ENCODE measurements at places on chromosomes 16 and 17. TPM values are rescaled to one million over a fixed set of nuclear protein-coding genes. Genes with fewer than 3 reads are reported as not detected.

Gene TBC1D3
- not detected for total RNA-seq

DNA sequence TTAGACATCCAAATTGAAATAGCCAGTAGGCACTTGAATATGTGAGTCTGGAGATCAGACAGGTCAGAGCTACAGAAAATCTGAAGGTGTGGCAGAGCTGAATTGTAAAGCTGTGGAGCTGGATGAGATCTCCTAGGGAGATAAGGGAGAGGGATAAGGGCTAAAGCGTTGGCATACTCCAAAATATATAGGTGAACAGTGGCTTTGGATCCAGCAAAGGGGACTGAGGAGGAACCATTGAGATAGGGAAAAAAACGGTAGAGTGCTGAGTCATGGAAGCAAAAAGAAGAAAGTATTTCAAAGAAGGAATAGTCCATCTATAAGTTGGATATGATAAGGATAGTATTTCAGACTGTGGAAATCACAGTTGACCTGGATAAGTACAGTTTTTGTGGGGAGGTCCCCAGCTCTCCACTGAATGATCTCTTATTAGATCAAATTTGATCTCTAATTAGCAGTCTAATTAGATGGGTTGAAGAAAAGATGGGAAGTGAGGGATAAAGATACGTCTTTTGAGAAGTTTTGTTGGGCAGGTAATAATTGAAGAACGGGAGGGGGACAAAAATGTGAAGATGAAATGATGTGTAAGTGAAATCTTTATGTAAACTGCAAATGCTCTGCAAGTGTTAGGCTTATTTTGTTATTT, 587 bp upstream of the DBF4B start:
- no peak for DNase-seq

DNA sequence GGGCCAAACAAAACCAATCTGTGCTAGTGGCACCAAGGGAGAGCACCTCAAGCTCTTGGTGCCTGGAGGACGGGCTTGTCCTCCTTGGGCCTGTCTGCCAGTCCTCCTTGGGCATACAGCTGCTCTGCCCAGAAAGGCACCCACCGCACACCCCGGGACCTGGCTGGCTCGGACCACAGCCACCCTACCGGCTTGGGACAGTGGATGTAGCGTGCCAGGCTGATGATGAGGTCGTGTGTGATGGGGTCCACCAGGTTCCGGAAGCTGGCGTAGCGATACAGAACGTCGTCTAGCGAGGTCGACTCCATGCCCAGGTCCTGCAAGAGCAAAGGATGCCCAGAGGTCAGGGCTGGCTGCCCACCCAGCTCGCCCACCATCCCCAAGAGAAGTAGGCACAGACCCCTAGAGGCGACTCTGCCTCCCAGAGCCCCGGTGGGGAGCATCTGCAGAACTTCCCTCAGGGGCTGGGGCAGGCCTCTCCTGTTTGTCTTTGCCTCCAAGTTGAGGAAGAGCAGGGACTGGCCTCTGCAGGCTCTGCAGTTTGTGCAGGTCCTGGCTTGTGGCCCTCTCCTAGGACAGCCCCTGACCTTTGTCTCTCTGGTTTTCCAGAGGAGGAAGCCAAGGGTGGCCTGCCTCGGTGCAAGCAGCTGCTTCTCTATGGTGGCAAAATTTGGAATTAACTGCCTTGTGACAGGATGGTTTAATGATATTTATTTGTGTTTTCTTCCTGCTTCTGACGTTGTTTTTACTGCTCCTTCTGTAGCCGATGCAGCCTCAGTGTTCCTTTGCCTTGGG, 29.7 kb downstream of the LRRC75A start:
- DNase-seq, result no peak

Gene ADAD2
- not detected for total RNA-seq

DNA sequence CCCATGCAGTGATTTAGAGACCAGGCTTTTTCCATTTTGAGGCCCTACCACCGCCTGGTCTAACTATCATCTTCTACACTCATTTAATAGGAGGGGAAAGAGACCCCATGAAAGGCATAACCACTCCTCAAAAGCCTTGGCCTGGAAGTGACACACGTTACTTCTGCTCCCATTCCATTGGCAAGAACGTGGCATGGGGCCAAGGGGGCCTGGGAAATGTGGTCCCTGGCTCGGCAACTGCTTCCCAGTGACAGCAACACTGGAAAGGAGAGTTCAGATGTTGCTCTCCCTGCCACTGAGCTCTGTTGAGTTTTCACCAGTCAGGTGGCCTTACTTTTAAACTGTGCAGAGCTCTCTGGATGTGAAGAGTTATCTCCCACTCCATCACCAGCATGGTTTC, 45.2 kb upstream of the MAP3K14 start:
- no peak for DNase-seq
